ENCODE measurements at places on chromosomes 7 and 10.
A peak's percentile ranks its signal among the peaks of the same experiment; 100 is the strongest.

GRCh38 chr7:95269640-95270039, 54.7 kb downstream of the PON1 start:
- no peak for DNase-seq

GRCh38 chr7:159116581-159117339, 27.9 kb downstream of the VIPR2 start:
- peak; percentile 55 for DNase-seq

DNA sequence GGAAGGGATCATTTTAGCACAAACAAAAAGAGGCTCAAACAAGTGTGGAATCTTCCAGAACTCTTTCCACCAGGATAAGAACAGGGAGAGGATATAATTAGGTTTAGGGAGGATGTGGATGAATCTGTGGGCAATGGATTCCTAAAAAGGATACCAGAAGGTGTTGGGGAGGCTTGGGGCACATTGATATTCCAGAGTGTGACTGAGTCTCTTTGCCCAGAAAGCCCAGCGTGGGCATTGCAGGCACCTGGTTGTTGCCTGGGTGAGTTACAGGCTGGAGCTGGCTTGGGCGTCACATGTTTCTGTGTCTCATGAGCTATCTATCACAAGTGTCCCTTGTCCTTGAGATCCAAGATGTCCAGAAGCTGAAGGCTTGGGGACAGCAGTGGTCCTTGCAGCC, 3.3 kb downstream of the COL26A1 start:
- DNase-seq: no peak

DNA sequence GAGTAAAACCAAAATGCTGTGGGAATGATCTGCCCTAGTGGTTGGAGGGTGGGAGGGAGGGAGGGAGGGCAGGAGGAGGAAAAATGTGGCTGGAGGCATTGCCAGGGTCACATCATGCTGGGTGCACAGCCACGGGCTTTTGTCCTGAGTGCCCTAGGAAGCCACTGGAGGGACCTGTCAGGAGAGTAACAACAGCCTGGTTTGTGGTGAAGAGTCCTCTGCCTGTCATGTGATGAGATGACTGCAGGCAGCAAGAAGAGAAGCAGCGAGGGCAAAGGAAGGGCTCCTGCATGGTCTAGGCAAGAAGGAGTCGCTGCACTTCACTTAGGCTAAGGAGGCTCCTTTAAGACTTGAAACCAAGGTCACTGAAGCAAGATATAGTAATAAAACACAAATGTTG, 65.6 kb downstream of the PKD1L1 start:
- DNase-seq: no peak

DNA sequence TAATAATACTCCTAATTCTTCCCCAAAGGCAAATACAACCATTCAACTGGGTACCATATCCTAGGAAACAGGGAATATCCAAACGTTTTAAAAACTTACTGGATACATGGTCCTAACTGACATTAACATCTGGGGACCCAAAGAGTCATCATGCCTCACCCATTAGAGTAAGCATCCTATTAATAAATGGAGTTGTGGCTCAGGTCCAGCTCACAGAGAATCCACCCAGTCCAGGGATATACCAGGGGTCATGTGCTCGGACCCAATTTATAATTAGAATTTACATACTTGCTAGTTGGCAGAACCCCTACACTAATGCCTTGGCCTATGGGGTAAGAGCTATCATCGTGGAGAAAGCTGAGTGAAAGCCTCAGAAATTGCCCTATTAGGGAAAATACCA, 670.0 kb downstream of the XPNPEP1 start:
- DNase-seq: no peak

- DNase-seq: peak; percentile 75
Observed at GRCh38 chr10:95363303-95363912, 72.6 kb upstream of the PDLIM1 start.

DNA sequence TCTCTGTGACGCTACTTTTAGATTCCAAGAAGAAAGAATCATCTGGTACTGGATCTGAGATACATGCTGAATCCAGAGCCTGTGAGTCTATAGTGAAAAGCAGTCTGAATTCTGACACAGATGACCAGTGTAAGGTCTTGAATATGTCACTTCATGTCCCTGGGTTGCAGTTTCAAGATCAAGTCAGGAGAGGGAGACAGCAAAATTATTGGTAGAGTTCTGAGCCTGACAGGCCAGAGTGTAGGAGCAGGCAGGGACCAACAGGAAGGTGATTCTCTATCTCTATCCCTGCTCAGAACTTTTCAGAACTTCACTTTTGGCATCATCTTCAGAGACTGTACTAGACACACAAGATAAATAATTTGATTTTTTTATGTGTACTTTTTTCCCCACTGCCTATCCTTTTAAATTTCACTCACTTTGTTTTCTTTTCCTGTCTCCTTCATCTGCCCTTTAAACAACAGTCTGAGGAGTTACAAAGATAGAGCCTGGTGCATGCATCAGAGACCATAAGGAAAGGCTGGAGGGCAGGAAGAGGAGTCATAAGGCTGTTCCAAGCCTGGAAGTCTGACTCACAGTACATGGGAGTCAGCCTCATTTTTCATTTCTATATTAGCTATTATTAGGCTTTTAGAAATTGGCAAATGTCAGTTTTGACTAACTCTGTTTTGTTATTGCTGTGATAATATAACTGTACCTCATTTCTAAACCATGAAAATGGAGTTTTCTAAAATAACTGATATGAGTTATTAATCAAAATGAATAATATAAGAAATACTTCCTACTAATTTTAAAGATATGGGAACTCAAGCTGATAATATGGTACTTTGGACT, 120.2 kb upstream of the TMEM229A start:
- DNase-seq: peak; percentile 74

GRCh38 chr10:90947030-90947960, 26.4 kb upstream of the ANKRD1 start:
- DNase-seq: no peak

- DNase-seq: no peak
Observed at GRCh38 chr7:92010215-92010614, 69.6 kb downstream of the AKAP9 start.

- no peak for DNase-seq
Observed at GRCh38 chr10:45514291-45515270, 140.6 kb downstream of the ALOX5 start.

DNA sequence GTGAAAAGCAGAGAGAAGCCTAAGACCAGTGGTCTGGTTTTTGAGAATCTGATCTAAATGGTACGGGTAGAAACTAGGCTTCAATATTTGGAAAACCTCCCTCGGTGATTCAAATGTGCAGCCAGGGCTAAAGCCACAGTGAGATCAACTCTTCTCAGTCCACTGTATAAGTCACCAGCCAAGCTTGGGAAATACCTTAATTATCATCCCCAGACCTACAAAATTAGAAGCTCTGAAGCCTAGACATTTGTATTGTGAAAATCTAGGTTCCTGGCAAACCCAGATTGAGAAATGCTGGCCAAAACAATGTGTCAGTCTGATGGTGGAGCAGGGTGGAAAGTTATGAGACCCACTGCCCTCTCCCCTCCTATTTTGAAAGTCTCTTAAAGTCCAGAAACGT, 131.7 kb downstream of the DGKI start:
- DNase-seq: no peak

DNA sequence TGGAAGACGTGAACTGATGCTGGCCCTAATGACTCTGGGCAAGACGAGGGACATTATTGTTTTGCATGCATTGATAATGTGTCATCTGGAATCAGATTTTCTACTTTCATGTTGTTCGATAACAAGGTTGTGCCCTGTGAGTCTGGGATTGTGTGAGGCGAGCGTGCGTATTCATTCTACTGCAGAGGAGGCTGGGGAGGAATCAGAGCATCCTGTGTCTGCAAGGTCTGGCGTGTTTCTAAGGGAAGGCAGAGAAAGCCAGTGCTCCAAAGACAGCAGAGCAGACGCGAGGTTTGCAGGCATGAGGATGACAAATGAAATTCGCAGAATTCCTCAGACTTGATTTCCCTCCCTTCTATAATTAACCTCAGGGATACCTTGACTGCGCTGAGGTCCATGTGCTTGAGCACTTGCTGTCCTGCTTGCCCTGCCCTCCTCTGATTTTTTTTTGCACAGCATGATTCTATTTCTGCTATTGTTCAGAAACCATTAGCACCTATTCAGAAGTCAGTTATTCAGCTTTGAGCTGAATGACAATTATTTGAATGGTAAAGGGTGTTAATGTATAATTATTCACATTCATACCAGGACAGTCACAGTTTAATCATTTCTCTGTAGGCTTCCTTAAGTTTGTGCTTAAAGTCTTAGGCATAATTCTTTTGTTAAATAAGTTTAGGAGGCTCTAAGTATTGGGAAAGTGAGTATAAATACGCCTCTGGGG, 233.6 kb downstream of the EBF3 start:
- peak; percentile 54 for DNase-seq

GRCh38 chr7:25877802-25878789, 273.9 kb upstream of the NFE2L3 start:
- DNase-seq: peak; percentile 29

Measured in endodermal cell (in vitro differentiated cells).